ENCODE measurements at places on chromosomes 1 and 21. TPM values are rescaled to one million over a fixed set of nuclear protein-coding genes. Genes with fewer than 3 reads are reported as not detected.

Gene ZNF697
- total RNA-seq = 5.2 TPM

Gene TSPAN2
- total RNA-seq = 0.28 TPM

Gene RIPPLY3
- total RNA-seq = 1.1 TPM

Gene PTGFR
- total RNA-seq = 0.05 TPM

Gene ZNF683
- total RNA-seq = not detected

Gene NAV1
- total RNA-seq = 17.7 TPM

Gene LRRC42
- 41.4 TPM for total RNA-seq

Gene PHACTR4
- total RNA-seq = 18.1 TPM

Gene RNF223
- total RNA-seq = 1.3 TPM

Gene TNFSF4
- total RNA-seq = 1.1 TPM

Gene ACOT11
- 8.2 TPM for total RNA-seq

Gene MAP10
- total RNA-seq = 0.33 TPM

Gene TGFB2
- total RNA-seq = 1.2 TPM

Gene EVA1C
- total RNA-seq = 12.3 TPM

Gene TMEM82
- total RNA-seq = not detected

Gene ELAVL4
- not detected for total RNA-seq

Gene LIN28A
- not detected for total RNA-seq

Gene CELSR2
- 41.3 TPM for total RNA-seq

Gene NBPF4
- not detected for total RNA-seq

Gene TLR5
- total RNA-seq = 2.1 TPM

Gene FCMR
- 0.05 TPM for total RNA-seq

Gene CD1D
- 2.0 TPM for total RNA-seq

Gene CELA2B
- not detected for total RNA-seq

Gene ANKRD35
- 16.9 TPM for total RNA-seq

Gene CYP4A11
- total RNA-seq = not detected

Gene SHE
- not detected for total RNA-seq

Gene RUNX1
- total RNA-seq = 14.6 TPM

Gene FAAH
- total RNA-seq = 20.8 TPM

Gene MTR
- total RNA-seq = 9.2 TPM

Gene TRPM2
- not detected for total RNA-seq

Gene DMRTA2
- 6.5 TPM for total RNA-seq

Gene PSMA5
- total RNA-seq = 42.0 TPM

Gene OSCP1
- 6.4 TPM for total RNA-seq

Gene PTGS2
- 37.9 TPM for total RNA-seq

Gene C4BPB
- total RNA-seq = not detected

Gene OR10J1
- total RNA-seq = not detected

Gene CYYR1
- total RNA-seq = 3.2 TPM

Gene PALMD
- total RNA-seq = 13.6 TPM

Gene ATP8B2
- 26.4 TPM for total RNA-seq

Gene OLIG2
- total RNA-seq = not detected

Gene WNT3A
- 0.14 TPM for total RNA-seq

Gene DMBX1
- total RNA-seq = not detected

Gene MSH4
- not detected for total RNA-seq
